ENCODE measurements at places on chromosomes 1 and 21. TPM values are rescaled to one million over a fixed set of nuclear protein-coding genes. Genes with fewer than 3 reads are reported as not detected.

GRCh38 chr1:90706437-90707362, 10.4 kb downstream of the BARHL2 start:
- no peak for DNase-seq

GRCh38 chr1:84480650-84481049, 1.6 kb downstream of the RPF1 start:
- no peak for DNase-seq

GRCh38 chr1:204633665-204634064, 51.9 kb downstream of the LRRN2 start:
- DNase-seq, result peak; percentile 47

- DNase-seq, result no peak
Measured at GRCh38 chr1:110786802-110787327, 86.1 kb upstream of the CD53 start.

DNA sequence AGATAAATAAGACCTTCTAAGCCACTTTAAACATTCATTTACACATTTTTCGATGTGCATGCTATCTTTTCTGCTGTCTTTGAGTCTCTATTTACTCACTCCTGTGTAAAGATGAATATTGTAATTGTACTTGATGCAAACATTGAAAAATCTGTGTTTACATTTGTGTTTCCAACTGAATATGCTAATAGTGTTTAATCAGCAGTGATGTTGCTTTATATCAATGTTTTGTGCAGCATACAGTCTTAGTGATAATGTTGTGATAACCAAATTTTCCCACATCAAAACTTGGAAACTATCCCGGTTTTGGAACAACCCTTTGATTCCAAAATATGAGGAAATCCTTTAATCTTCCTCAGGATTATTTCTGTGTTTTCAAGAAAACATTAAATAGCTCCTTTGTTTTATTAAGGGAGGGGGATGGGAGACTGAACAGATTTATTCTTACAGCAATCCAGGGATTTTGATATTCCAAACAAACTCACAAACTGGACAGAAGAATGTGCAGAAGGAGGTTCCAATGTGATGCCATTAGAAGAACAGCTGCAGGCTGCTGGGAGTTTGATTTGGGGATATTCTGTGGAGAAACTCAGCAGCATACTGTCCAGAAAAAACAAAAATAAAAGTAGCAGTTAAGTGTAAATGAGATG, 248.0 kb downstream of the S1PR1 start:
- no peak for DNase-seq

- DNase-seq, result no peak
Measured at GRCh38 chr1:53361541-53361961, 33.7 kb upstream of the LRP8 start.

DNA sequence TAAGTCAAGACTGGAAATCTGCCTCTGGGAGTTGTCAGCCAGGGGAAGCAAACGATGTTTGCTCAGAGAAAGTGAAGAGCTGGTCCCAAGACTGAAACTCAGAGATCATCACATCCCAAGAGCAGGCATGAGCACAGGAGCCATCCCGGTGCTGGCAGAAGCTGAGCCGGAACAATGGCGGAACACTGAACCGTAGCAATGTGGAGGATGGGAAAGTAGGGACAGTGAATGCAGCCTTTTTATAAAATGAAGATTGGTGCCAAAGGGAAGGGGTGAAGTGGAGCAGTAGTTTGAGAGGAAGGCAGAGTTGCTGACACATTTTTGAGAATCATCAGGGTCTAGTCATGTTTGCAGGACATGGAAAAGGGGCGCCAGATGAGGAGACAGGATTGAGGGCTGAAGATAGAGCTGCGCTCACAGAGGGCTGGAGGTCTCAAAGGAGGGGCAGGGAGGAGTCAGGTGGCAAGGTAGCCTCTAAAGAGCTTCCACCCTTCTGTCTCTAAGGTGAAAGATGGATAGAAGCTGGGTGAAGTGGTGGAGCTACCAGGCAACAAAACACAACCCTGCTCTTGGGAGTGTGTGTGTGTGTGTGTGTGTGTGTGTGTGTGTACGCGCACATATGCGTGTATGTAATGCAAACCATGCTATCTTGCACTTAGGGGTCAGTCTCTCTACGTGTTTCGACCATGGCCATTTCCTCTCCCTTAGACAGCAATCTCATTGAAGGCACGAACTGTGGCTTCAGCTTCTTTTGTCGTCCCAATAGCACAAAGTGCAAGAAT, 94.3 kb upstream of the IRF2BP2 start:
- DNase-seq, result no peak

- peak; percentile 3 for DNase-seq
Measured at GRCh38 chr1:154753426-154753825, 116.7 kb downstream of the KCNN3 start.

GRCh38 chr1:93758842-93759515, 77.3 kb upstream of the BCAR3 start:
- DNase-seq, result no peak

GRCh38 chr1:62263814-62264353, 55.4 kb downstream of the KANK4 start:
- no peak for DNase-seq

DNA sequence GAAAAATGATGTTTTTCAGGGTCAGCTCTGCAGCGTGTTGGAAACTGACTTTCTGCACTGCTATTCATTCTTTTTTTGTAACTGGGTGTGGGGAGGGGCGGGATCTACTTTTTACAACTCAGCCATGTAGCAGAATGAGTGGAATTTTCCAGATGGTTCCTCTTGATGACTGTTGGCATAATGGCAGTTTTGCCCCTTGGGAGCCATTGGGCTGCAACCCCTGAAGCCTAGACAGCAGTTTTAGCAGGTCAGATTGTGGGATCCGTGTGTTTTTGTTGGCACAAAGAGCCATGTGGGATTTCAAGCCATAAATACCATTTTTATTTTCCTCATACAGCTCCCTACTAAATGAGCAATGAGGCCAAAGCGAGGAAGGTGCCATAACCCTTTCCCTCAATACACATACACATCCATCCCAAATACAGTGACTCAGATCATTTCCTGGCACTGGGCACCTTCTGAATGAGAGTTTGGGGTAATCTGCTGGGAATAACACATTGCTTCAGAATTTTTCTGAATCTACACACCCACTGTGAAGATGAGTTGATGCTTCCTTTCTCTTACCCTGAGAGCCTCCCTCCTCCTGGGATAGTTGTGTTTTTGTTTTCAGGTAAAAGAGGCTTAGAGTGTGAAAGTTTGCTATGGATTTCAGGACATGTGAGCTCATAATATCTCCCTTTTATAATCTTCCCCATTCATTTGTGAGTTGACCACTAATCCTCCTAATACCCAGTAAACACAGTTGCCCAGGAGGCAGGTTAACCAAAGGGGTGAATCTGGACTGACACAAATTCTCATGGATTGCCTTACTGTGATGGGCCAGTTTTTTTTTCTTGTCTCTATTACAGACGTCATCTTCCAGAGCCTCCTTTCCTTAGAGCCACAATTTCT, 13.1 kb downstream of the S100A10 start:
- no peak for DNase-seq

- no peak for DNase-seq
Measured at GRCh38 chr1:227311389-227312001, 6.8 kb downstream of the CDC42BPA start.

DNA sequence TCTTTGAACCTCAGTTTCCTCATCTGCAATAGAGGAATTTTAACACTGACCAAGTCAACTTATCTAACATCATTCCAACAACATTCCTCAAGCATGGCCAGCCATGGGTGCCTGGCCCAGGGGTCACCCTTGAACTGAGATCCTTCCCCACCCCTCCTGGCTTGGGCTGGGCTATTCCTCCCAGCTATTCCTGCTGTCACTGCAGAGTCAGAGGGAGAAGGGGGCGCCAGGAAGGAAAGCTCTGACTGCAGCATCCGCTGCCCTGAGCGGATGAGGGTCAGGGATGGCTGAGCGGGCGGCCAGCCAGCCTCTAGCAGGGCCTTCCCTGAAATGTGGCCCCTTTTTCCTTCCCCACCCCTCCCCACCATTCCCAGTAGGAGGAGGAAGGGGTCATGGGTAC, 3.1 kb downstream of the TINAGL1 start:
- DNase-seq, result peak; percentile 1

DNA sequence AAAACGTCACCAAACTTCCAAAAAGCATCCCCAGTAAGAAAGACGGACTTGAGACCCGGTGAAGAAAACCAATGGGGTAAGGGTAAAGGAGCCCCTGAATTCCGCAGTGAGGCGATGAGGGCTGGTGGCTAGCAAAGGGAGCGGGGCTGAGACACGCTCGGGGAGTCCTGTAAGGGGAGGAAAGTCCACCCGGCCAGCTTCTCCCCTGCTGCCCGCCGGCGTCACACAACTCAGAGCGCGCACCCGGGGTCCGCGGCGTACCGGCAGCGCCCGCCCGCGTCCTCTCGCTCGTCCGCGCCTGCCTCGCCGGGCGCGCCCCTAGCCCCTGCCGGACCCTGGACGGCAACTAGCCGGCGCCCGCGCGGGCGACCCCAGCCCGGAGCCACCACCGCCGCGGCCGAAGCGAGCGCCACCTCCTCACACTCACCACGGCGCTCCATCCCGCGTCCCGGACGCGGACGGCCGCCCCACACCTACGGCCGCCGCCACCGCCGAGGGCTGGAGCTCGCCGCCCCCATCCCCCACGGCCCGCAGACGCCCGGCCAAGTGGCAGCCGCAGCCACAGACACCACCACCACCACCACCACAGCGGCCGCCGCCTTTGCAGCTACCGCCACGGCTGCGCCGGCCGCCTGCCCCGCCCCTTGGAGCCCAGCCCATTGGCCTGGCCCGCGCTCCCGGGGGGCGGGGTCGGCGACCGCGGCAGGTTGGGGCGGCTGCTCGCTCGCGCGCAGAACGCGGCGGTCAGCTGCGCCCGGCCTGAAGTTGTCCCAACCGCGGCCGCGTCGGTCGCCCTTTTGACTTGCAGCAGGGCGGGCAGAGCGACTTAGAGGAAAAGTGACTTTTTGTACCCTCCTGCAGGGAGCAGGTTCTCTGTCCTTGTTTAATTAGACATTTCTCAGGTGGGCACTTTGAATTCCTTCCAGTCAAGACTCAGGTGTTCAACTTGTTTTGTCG, 10.0 kb upstream of the ARHGAP29 start:
- no peak for DNase-seq

DNA sequence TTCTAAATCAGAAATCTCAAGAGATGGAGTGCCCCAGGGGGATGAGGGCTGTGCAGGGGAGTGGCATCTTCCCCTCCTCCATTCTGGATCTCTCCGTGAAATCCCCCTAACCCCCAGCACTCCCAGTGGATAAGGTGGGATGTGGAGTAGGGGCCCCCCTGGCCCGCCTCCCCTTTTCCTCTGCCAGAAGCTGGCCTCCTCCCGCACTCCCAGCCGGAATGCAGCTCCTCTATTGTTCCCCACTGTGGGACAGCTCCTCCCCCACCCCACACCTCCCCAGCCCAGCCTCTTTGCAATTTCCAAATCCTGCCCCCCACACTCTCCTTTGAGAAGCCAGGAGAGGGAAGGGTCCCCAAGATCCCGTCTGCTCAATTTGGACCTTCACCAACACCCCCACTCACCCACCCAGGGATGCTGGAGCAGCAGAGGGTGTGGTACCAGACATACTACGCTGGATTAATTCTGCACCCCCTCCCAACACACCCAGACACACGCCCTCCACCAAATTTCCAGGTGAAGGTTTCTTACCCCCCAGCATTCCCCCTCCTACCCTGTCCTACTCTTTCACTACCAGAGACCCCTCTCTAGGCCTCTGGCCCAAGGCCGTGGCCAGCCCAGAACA, 1.9 kb downstream of the MEX3A start:
- no peak for DNase-seq

DNA sequence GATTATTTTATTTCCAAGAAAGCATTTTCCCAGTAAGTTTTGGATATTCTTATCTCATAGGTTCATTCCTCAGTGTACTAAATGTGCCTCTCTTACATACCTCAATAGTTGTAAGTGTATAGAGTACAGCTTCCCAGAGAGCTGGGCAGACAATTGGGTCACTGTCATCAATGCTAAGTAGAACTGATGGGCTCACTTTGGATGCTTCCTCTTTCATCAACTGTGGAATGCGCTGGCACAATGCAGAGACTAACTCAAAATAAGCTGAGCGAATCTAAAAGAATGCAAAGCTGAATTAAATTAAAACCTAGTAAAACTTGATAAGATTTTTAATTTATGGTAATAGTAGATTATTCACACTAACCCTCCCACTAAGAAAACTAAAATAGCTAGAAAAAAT, 21.5 kb downstream of the LTN1 start:
- DNase-seq, result no peak

GRCh38 chr1:194843077-194843476, 1656.7 kb upstream of the B3GALT2 start:
- DNase-seq, result no peak

DNA sequence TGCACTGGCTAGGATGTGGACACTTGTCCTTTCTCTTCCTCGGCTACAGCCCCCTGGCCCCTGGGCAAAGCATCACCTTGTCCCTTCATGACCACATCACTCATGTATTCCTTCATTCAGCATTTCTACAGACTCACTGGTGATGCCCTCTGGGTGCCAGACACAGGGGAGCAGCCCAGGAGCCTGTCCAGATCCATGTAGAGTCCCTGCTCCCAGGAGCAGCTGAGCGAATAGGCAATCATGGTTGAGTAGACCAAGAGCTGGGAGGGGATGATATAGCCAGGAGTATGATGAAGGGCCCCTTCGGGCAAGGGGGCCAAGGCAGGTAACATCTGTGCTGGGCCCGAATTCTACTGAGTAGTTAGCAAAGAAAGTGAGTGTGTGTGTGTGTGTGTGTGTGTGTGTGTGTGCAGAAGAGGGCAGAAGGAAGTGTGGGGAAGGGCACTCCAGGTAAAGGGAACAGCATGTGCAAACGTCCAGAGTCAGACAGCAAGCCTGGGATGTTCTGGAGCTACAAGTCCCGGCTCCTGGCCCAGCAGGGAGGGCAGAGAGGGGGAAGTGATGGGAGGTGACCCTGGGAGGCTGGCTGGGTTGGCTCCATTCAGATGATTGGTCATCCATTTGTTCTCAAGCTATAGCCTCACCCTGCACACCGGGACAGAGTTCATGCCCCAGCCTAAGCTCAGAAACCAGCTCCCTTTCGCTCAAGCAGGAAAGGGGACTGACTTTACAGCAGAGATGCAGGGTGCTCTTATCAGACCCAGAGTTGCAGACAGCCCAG, 21.0 kb upstream of the PIK3CD start:
- no peak for DNase-seq

DNA sequence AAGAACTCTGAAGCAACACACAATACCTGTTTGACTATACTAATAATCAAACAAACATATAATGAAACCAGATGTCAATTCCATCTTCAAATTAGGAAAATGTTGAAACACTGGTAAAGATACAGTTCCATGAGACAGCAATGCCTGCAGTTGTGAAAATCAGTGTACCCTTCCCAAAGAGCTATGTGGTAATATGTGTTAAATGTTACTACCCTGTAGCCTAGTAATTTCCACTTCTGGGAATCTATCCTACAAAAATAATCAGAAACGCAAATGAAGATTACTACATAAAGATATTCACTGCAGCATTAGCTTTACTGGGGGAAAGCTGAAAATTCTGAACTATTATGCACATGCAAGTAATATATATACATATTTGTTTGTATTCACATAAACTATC, 16.9 kb downstream of the GLIS1 start:
- no peak for DNase-seq

- no peak for DNase-seq
Measured at GRCh38 chr21:37454869-37455503, 88.4 kb downstream of the DYRK1A start.

PM20D1 gene
- 0.41 TPM for total RNA-seq

GSTM5 gene
- total RNA-seq, result 22.9 TPM

AHDC1 gene
- total RNA-seq, result 103 TPM

SPRR2F gene
- total RNA-seq, result not detected

PEF1 gene
- total RNA-seq, result 59.7 TPM

TDRD10 gene
- total RNA-seq, result 1.3 TPM

C1orf185 gene
- total RNA-seq, result not detected

REN gene
- total RNA-seq, result not detected

PLEKHO1 gene
- total RNA-seq, result 43.8 TPM

OR2M3 gene
- 3.9 TPM for total RNA-seq

AIRE gene
- total RNA-seq, result 1.6 TPM

PHLDA3 gene
- 53.9 TPM for total RNA-seq

All from dorsolateral prefrontal cortex (tissue), 122 donors.